ENCODE measurements at places on chromosomes 4 and X. TPM values are rescaled to one million over a fixed set of nuclear protein-coding genes. Genes with fewer than 3 reads are reported as not detected.

- DNase-seq, result no peak
Measured at GRCh38 chrX:74259885-74260491, 44.0 kb upstream of the ZCCHC13 start.

DNA sequence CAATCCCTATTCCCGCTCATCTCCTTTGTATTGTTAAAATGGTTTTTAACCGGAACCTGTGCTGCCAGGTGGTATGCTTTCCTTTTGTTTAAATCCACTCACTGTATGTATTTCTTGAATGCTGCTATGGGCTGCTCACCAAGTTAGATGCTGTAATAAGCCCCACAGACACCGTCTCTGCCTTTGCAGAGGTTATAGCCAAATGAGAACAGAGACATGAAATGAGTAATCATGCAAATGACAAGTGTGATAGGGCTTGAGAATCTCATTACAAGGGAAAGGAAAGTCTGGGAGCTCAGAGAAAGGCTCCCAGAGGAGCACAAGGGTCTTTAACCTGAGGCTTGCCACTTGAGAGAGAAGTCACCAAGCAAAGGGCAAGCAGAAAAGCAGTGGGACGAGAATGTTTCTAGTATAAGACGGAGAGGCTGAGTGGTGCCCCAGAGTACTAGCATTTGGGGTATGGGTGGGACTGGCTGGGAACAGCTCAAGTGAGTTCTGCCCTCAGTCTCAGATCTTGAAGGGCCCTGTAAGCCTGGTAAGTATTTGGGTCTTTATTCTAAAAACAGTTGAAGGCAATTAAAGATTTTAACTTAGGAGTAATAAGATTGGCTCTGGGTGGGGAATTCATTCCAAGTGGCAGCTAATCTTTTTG lies 110.8 kb upstream of the H2AZ1 start:
- DNase-seq, result no peak

The DCAF4L1 gene
- total RNA-seq, result 0.53 TPM

- no peak for DNase-seq
Measured at GRCh38 chrX:10582945-10583344, 37.4 kb downstream of the MID1 start.

- no peak for DNase-seq
Measured at GRCh38 chr4:26751004-26751403, 109.6 kb upstream of the STIM2 start.

Data from lower lobe of right lung (tissue), 2 donors.